Activated CD4-positive, alpha-beta T cell treated with anti-CD3 and anti-CD28 coated beads for 36 hours (primary cell): ENCODE measurements at places on chromosomes 6 and 20. TPM values are rescaled to one million over a fixed set of nuclear protein-coding genes. Genes with fewer than 3 reads are reported as not detected.

DNA sequence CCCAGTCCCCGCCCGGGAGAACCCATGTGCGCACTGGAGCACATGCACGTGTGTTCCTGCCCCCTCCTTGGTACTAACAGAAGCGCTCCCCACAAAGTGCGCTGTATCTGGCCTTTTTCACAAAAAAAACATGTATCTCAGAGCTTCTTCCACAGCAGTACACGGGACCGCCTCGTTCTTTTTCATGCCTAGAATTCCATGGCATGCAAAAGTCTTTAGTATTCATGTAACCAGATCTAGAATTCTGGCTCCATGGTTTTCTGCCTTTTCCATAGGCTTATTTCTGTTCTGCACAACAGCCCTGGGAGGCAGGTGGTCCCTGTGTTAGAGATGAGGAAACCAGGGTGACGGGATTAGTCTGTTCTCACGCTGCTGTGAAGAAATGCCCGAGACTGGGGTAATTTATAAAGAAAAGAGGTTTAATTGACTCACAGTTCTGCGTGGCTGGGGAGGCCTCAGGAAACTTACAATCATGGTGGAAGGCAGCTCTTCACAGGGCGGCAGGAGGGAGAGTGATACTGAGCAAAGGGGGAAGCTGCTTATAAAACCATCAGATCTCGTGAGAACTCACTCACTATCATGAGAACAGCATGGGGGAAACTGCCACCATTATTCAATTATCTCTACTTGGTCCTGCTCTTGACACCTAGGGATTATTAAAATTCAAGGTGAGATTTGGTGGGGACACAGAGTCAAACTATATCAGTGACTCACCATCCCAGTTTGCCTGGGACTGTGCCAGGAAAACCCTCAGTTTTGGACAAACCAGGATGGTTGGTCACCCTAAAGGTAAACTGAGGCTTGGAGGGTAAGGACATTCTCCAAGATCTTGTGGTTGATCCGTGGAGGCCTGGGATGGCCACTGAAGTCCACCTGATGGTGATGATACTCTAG, 41.0 kb downstream of the C20orf203 start:
- DNase-seq, result no peak
- H3K4me3 ChIP-seq, result no peak overlapping the region
- peaks cover 4% of the 10 kb centered on the region for H3K4me1 ChIP-seq
- no peak overlapping the region for H3K27ac ChIP-seq
- H3K36me3 ChIP-seq, result no peaks in the 10 kb centered on the region

GRCh38 chr6:134322216-134322615, 4.3 kb upstream of the SGK1 start:
- peaks cover 4% of the 10 kb centered on the region for H3K36me3 ChIP-seq
- peaks cover 14% of the 10 kb centered on the region for H3K4me1 ChIP-seq
- H3K27ac ChIP-seq, result no peak overlapping the region

DNA sequence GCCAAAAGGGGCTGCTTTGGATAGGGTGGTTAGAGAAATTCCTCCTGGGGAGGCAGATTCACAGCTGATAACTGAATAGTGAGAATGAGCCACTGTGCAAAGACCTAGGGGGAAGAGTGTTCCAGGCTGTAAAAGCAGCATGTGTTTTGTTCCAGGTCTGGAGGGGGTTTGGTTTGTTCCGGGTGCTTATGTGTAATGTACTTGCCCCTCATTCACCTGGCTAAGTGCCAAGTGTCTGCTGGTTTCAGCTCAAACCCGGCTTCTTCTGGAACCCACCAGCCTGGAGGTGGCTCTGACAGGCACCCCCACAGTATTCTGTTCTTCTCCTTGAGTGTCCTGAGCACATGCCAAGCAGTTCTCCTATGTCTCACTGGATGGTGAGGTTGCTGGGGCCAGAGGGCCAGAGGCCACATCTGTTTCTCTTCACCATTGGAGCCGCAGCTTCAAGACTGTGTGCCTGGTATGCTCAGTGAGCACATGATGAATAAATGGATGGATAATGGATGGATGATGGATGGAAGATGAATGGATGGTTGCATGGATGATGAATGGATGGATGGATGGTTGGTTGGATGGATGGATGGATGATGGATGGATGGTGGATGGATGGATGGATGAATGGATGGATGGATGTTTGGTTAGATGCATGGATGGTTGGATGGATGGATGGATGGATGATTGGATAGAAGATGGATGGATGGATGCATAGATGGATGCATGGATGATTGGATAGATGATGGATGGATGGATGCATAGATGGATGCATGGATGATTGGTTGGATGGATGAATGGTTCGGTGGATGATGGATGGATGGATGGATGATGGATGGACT, 227.6 kb downstream of the BMP7 start:
- peaks cover 26% of the 10 kb centered on the region for H3K27me3 ChIP-seq
- DNase-seq, result no peak
- no peaks in the 10 kb centered on the region for H3K4me1 ChIP-seq
- H3K4me3 ChIP-seq, result no peak overlapping the region

DNA sequence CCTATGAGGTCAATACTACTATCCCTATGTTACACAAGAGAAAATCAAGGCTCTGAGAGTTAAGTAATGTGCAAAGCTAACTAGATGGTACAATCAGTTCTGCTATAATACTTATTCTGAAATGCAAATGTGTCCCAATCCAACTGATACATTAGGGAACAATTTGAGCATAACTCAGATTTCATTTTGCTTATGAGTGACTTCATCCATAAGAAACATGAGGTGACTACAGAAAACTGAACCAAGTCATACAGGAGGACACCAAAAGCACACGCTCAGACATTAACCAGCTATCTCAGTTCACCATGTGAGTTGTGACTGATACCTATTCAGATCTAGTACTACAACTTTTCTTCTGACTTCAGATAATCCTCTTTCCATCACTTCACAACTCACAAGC, 179.9 kb upstream of the RUNX2 start:
- peaks cover 16% of the 10 kb centered on the region for H3K36me3 ChIP-seq
- peaks cover 3% of the 10 kb centered on the region for H3K4me1 ChIP-seq
- no peak overlapping the region for H3K4me3 ChIP-seq
- H3K27me3 ChIP-seq, result no peaks in the 10 kb centered on the region
- DNase-seq, result no peak

GRCh38 chr6:134376785-134377184, 58.9 kb upstream of the SGK1 start:
- H3K4me3 ChIP-seq, result no peak overlapping the region
- no peaks in the 10 kb centered on the region for H3K36me3 ChIP-seq
- no peak overlapping the region for H3K27ac ChIP-seq
- H3K4me1 ChIP-seq, result peaks cover 44% of the 10 kb centered on the region

- peak overlapping the region; percentile 57 for H3K4me3 ChIP-seq
- peak; percentile 90 for DNase-seq
These were observed 10.3 kb upstream of the TULP1 start for GRCh38 chr6:35522660-35523658.

DNA sequence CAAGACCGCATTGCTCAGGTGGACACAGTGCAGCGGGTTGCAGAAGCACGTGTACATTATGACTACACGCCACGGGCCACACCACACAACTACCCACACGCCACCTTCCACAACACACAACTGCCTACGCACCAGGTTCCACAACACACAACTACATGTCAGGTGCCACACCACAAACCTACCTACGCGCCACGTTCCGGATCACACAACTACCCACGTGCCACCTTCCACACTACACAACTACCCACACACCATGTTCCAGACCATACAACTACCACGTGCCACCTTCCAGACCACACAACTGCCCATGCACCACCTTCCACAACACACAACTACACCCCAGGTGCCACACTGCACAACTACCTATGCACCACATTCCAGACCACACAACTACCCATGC, 20.5 kb downstream of the THBS2 start:
- H3K27me3 ChIP-seq, result no peaks in the 10 kb centered on the region
- H3K36me3 ChIP-seq, result no peaks in the 10 kb centered on the region
- H3K4me3 ChIP-seq, result no peak overlapping the region
- H3K27ac ChIP-seq, result no peak overlapping the region
- no peaks in the 10 kb centered on the region for H3K4me1 ChIP-seq
- DNase-seq, result no peak

The FAM217A gene
- not detected for total RNA-seq

The GGTLC1 gene
- not detected for total RNA-seq

The HLA-DOA gene
- total RNA-seq, result 1.7 TPM

The SLC17A3 gene
- total RNA-seq, result 0.33 TPM

The FAXC gene
- not detected for total RNA-seq
